ENCODE measurements at places on chromosomes 2 and 18.

- no peak for DNase-seq
Observed at GRCh38 chr2:161204846-161205245, 44.6 kb downstream of the TANK start.

GRCh38 chr2:102093662-102094061, 48.9 kb upstream of the IL1R1 start:
- no peak for DNase-seq

GRCh38 chr18:2848247-2849246, 1.7 kb downstream of the EMILIN2 start:
- no peak for DNase-seq

GRCh38 chr2:167761465-167762136, 485.8 kb downstream of the STK39 start:
- no peak for DNase-seq

DNA sequence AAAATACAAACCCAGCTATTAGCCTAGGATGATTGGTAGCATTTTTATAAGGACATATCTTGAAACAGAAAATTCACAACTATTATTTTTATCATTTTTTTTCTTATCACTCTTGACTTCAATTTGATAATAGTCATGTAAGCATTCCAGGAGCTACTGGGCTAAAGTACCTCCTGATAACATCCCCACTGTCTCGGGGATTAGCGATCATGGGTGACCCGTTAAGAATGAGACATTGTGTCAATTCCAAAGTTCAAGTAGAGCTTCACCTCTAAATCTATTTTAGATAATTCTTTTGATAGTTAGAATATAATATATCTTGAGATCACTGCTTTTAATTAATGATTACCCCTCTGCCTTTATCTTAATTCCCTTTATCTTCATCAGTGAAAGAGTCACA, 1204.5 kb upstream of the CHAC2 start:
- DNase-seq = no peak

GRCh38 chr2:8212239-8212638, 469.6 kb upstream of the ID2 start:
- no peak for DNase-seq

DNA sequence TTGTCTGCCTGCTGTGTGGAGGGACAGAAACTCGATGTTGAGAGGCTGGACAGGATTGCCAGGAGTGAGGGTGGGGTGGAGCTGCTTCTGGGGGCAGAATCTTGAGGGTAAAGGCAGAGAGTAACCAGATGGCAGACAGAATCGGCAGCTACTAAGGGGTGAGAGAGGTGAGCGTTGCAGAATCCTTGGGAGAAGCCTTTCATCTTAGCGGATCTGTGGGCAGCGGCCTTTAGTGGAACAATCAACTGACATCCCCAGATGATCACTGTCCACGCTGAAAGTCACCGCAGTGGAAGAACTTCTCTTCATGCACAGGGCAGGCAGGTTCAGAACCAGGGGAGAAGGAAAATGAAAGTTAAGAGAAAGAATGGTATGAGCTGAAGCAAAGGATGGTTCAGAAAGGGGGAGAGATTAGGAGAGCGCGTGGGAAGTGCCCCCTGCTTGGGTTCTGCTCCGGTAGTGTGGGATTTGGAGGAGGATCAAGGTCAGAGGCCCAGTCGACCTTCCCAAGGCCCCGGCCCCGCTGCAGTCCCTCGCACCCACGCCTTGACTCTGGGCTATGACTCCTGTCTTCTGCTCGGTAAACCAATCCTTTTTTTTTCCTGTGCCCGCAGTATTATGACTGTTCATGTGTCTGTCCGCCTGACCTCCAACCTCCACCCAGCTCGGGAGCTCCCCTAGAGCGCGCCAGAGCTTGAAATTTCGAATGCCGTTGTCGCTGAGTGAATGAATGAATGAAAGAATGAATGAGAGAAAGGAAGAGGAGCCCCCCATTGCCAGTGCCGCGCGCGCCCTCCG, 584 bp downstream of the BOLA3 start:
- DNase-seq = no peak

GRCh38 chr18:22538426-22538825, 120.7 kb upstream of the CTAGE1 start:
- no peak for DNase-seq

DNA sequence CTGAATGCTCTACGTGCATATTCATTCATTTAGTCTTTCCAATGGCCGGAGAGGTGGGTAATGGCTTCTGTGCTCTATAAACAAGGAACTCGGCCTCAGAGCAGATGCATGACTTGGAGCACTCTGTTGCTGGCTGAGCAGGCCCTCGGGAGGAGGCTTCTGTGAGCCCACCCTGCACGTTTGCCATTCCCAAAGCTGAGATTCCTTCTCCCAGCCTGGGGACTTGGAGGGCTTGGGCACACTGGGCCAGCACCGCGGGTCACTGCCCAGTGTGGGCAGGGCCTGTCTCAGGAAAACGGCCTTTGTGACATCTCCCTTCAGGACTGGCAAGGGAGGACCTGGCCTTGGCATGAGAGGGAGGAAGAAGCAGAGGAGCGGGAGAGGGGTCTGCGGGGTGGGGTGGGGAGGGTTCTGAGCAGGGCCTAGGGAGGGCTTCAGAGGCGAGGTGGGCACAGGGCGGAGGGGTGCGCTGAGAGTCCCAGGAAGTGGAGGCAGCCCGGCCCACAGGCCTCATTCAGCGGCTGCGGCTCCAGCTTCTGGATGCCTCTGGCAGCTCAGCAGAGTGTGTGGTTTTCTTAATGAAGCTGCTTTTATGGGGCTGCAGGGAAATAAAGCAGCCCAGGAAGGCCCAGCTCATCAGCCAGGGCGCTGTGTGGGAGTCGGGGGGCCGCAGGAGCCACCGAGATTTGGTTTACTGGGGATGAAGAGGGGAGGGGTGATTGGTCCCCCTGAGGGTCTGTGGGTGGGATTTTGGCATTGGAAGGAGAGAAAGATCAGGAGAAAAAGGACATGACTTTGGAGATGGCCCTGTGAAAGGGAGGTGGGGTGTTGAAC, 51.7 kb upstream of the OTOF start:
- no peak for DNase-seq
